BJ (cell line): ENCODE measurements at places on chromosomes 7 and 10.

DNA sequence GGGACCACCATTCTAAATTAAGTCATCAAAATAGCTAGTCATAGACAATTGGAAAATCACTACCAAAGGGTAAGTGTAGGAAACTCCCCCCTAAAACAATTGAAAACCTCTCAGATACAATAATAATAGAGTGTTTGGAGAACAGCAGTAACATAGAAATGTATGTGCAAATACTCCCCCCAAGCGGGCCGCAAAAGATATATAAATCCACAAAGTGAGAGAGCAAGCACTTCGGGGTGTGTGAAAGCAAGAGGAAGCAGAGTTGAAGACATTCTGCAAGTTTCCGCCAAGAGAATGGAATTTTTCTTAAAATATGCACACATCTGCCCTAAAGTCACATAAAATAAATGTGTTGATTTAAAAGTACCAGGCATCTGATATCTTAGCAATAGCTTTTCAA, 33.3 kb downstream of the CHCHD3 start:
- no peak for DNase-seq

DNA sequence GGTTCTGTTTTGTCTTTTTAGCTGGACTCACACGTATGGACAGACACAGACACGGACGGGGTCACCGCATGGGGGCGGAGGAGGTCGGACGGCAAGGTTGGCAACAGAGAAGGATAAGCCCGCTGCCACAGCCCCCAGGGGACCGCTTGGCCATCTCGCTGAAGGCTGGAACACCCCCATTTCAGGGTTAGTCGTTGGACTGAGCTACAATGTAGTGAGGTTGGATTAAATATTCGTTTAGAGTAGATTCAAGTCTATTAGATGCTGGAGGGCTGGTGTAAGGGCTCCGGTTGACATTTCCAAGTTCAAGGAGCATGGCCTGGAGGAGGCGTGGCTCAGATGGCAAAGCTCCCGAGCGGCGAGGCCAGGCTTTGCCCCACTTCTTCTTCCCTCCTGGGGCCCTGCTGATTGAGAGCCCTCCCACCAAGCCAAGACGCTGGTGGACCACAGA, 35.2 kb downstream of the PPIF start:
- DNase-seq, result no peak

DNA sequence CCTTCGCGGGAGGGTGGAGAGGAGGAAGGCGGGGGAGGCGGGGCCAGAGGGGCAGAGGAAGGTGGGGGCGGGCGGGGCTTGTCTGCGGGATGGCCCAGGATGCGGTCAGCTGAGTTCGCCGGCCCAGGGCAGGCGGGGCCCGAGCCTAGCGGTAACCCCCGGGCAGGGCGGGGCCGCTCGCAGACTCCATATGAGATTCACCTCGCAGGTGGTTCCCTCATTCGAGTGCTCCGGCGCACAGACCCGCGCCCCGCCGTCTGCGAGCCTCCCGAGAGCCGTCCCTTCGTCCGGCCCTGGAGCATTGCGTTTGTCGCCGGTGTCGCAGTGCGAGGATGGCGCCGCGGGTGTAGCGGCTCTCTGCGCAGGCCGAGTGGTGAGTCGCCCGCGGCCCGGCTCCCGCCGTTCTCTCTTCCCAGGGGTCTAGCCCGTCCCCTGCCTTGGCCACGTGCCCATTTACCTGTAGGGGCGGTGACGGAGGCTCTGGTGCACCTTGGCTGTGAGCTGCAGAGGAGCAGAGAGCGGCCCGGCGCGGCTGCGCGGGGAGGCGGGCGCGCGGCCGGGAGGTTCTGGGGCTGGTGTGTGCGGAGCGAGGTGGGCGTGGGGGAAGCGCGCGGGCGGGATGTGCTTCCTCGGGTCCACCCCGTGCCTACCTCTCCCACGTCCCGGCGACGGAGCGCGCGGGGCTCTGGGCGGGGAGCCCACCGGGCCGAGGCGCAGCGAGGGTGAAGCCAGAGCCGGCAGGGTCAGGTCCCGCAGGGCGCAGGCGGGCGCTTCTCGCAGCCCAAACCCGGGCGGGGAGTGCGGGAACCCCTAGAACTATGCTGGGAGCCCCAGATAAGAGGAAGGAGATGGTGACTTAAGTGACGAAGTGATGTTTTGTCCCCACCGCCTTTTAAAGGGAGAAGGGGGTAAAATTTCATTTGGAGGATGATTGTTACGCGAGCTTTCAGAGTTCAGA, at the start of gene UPP1:
TSS of gene UPP1 (plus strand) at position 220 of the 958 bp plus-strand sequence. CDS start 5,519 bp downstream, outside the sequence.
- DNase-seq, result no peak

DNA sequence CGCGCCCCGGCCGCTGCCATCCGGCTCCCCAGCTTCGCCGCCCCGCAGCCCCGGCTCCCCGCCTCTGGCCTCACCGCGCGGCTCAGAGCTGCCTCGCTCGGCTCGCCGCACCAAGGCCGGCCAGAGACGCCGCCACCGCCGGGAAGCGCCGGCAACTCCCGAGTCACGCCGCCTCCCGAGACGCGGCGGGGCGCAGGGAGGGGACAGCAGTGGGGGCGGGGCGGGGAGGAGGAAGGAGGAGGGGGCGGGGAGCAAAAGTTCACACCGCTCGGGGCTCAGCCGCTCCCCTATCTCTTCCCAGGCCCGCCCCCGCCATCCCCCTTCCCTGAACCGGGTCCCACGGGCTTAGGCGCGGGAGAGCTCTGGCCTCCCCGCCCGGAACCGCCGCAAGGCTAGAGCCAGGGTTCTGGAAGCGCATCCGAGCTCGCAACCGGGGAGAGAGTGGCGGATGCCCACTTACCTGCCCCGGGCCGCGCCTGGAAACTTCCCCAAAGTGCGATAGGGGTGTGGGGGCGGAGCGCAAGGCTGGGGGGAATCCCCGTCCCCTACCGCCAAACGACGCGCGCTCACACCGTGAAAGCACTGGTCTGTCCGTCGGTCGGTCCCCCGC, 1.0 kb downstream of the CHST15 start:
- DNase-seq, result no peak

DNA sequence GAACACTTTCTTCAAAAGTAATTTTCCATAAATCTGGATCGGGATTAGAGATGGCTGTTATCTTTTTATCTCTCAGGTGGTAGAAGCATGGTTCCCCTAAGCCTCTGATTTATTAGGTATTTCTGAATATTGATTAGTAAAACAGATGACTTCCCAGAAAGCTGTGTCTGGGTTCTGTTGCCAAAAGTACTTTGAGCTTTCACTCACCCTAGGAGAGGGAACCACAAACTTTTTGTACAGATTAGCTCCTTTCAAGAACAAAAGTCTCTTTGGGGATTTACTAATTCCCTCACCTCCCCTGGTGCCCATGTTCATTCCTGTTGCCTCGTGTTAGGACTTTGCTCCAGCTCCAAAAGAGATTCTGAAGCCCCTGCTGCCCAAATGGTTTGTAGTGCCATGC, 46.7 kb upstream of the STRIP2 start:
- DNase-seq, result no peak

DNA sequence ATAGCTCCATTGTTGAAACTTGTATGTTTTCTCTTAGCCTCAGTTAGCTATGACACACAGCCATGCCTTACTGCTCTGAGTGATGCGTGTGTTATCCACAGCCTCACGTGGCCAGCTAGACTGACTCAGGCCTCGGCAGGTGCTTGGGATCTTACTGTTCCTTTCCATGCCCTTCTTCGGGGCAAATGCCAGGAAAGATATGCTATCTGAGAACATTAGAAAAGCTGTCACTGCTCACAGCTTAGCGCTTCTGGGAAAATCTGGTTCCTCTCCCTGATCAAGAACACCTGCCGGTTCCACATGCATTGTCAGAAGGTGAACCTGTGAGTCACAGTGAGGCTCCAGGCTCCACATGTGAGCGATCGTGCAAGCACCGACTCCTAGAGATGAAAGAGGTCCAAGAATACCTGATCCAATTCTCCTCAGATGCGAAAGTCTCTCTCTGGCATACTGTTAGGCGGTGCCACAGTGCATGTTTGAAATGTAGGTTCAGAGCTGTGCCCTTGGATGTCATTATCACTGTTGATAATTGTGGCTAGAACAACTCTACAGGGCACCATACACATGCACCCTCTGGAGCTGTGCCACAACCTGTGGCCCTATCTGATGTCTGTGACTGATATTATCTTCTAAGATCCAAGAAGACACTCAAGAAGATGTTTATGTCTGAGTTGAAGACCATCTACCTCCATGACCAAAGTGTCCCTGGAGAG, 247.8 kb upstream of the IGFBP3 start:
- no peak for DNase-seq

GRCh38 chr7:132072165-132072564, 504.1 kb downstream of the PLXNA4 start:
- DNase-seq, result no peak

DNA sequence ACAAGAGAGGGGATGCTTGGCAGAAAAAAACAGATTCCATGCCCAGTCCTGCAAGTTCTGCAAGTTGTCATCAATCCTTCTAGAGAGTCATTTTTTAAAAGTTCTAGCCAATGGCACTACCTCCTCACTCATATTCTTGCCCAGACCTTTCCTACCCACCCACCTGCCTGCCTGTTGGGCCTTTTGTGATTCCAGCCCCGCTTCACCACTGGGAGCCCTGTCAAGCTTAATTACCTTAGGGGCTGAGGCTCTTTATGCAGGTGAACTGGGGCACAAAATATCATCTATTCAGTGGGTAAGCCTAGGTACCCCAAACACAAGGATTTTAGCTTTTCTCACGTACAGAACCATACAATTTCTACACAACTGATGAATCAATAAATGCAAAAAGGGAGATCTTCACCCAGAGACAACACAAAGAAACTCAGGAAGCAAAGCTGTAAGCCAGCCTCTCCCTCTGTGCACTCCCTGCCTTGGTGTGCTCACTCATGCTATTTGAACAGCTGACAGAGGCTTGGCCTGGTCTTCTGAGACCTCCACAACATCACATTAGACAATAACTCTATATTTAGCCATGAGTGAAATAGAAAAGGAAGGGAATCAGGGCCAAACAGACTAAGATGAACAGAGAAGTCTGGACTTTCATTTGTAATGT, 222.6 kb downstream of the HTR7 start:
- DNase-seq, result no peak

DNA sequence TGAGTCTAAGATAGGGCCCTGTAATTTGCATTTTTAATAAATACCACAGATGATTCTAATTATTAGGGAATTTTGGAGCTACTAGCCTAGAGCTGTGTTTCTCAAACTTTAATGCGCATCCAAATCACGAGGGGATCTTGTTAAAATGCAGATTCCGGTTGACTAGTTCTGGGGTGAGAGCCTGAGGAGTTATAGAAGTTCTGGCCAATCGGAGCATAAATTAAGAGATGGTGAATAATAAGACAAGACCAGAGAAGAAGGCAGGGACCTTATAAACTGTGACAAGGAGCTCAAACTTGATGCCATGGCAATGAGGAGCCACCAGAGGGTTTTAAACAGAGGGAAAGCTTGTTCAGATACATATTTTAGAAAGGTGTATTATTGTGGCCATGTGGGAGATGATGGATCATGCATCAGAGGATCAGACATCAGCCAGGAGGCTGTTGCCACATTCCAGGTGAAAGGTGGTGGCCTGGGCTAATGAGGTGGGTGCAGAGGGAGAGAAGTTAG, 29.7 kb upstream of the TLX1 start:
- no peak for DNase-seq

- DNase-seq, result no peak
Observed at GRCh38 chr10:61163403-61163802, 219.4 kb upstream of the RHOBTB1 start.

GRCh38 chr7:47689558-47689957, 107.6 kb upstream of the TNS3 start:
- DNase-seq, result no peak

- no peak for DNase-seq
Observed at GRCh38 chr10:10901906-10902305, 115.8 kb upstream of the CELF2 start.

DNA sequence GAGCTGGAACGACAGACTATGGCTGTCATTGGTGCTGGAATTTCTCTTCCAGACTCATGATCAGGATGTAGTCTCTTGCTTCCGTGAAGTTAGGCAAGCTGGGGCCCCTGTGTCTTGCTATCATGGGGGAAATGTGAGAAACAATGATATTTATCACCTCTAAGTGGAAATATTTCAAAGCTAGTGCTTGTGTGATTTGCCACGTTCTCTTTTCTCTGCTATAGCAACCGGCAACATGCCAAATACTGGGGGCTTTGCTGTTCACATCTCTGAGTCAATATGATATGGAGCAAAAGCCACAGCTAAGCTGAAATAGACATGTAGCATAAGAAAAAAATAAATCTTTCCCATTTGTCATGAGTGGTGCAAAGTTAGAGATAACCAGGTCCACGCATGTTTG, 668.2 kb upstream of the IGFBP3 start:
- no peak for DNase-seq

DNA sequence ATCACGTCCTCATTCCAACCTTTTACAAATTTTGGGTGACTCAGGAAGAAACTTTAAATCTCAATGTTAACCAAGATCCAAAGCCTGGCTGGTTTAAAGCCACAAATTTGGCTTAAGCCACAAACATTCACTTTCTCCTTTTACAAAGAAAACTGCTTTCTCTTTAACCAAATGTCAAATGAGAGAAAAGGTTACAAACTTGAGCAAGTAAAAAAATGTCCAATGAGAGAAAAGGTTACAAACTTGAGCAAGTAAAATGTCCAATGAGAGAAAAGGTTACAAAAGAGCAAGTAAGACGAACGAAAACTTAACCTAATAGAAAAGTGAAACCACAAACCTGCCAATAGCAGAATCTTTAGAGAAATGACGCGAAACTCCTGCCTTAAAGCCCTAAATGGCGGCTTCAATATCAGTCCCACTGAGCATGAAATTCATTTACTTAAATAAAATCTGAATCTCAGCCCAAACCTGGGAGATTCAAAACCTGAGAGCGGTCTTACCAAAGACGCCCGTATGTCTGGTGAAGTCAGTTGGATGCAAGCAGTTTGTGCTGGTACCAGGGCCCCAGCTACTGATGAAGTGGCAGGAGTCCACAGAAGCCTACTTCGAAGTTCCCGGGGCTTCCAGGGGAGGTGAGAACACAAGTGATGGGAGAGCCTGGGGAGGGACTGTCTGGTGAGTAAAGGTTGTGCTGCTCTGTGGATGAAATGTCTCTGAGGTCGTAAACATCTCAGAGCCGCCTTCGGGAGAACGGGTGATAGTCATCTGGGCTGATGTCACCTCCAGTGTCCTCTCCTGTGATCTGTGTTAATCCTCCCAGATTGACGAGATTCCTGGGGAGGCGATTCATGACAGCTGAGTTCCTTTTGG, 74.6 kb downstream of the PAXIP1 start:
- peak; percentile 92 for DNase-seq

- DNase-seq, result no peak
Observed at GRCh38 chr10:124688889-124689670, 55.1 kb downstream of the FAM53B start.
